ENCODE measurements at places on chromosomes 1 and 21.

DNA sequence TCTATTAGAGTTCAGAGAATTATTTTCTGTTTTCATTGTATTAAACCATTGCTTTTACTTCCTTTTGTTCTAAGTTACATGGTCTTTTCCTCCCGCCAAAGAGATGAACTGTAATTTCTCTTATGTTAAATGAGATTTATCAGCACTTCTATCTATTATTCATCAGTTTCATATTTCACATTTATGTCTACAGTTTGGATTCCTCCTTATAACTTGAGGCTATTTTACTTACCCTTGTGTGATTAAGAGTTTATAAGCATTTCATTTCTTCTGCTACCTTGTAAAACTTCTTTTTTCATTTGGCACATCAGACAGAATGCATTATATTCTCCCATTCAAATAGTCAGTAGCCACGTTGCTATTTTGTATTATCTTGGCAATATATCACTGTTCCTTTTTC lies 248.2 kb downstream of the PLA2G4A start:
- DNase-seq = no peak

- no peak for DNase-seq
These were observed 423.6 kb downstream of the HLX start for GRCh38 chr1:221302810-221303209.

DNA sequence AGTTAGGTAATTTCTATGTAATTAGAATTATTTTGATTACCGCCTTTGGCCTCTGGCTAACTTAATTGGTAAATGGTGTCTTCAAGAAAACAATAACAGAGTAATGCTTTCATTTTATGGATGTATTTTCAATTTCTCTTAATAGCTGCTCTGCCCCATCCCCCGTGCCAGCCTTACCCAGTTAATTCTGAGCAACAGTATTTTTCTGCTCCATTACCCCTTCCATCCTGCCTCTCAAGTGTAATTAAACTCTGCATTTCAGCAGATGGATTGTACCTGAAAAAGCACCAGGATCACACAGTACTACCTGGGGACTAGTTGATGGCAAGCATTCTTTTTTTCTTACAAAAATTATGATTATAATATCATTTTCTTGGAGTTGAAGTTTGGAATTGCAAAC lies 104.2 kb downstream of the KIAA0319L start:
- DNase-seq = no peak

DNA sequence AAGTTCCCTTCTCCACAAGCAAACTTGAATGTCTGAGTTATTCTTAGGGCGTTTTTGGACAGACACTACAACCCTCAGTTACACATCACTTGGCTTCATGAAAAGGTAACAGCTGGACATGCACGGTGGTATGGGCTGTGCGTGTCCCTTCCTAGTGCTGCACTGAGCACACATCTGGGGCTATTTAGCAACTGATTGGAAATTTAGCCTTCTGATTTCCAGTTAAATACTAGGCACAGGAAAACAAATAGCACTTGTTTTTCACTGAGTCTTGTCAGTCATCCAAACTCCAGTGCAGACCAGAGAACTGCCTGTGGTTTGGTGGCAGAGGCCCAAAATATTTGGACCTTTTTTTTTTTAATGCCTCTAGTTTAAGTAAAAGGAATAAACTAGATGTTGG lies 134.7 kb downstream of the TGFBR3 start:
- DNase-seq = no peak

GRCh38 chr1:66623812-66624211 lies 89.9 kb downstream of the SGIP1 start:
- DNase-seq = peak; percentile 54

DNA sequence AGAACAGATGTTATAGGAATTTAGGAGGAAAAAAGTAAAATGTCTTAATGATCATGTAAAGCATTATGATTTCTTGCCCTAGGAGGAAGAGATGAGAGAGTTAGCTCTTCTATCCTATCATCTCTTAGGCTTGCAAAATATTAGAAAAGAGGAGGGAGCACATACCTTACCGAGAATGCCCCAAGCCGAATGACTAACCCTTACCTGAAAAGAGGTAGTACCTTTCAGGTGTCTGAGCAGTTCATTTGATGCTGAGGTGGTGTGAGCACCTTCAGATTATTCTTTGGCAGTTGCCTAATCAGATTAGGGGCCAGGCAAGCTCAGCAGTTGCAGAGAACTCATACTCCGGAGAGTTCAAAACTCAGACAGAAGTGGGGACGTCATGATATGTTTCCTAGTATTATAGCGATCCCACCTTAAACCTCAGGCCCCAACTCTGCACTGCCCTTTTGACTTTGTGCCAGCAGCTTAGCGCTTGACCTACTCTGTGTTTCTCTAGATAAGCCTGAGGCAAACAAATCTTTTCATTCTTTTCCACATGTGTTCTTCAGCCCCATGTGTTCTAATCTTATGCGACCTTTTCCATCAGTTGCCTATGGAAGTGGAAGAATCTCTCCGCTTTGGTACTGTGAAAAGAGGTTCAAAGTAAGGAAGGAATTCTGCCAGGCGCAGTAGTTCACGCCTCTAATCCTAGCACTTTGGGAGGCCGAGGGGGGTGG lies 52.5 kb downstream of the ATP2B4 start:
- no peak for DNase-seq

GRCh38 chr1:229907884-229908638 lies 159.0 kb upstream of the GALNT2 start:
- no peak for DNase-seq

DNA sequence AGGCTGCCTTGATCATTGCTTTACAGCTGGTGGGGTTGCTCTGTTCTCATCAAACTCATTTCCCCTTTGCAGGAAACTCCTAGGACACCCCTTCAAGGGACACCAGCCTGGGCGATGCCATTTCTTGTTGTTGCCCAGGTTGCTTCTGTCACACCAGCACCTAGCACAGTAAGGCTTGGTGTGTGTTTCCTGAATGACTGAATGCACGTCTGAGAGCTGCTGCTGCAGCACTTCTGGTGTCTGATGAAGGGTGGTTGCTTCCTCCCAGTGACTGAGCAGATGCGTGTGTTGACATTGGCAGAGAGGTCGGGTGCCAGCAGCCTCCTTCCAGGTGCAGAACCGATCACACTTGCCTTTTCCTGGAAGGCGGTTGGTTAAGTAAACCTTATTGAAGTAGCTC lies 477.4 kb downstream of the CAMTA1 start:
- DNase-seq = no peak

- DNase-seq = peak; percentile 55
These were observed 977 bp downstream of the LCA5L start for GRCh38 chr21:39444421-39445180.

GRCh38 chr1:45892068-45892785 lies 88.8 kb downstream of the MAST2 start:
- peak; percentile 89 for DNase-seq

DNA sequence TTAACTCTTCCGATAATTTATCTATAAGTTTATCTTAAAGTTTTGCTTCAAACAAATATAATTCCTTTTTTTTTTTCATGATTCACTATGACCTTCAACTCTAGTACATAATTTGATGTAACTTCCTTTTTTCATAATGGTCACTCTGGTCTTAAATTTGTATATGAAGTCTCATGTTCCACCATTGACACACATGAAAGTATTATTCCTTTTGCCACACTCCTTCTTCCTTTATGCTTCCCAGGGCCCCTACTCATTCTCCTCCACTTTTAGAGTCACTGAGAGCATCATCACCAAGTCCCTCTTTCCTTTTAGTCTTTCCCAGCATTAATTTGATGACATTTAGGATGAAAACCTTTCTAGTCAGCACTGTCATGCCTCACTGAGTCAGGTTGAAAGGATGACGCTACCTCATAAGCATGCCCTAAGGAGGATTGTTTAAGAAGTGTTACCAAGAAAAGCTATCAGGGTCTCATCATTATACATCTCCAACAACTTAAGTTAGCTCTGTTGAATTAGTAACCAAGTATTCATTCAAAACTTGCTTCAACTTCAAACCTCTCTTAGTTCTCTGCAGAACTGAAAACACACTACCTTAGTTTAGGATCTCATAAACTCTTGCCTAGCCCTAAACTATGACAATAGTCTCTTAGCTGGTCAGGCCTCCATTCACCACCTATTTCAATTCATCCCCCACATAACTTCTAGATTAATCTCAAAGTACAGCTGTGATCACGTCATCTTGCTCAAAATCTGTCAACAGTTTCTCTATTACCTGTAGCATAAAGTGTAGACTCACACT lies 14.5 kb downstream of the AUNIP start:
- no peak for DNase-seq

DNA sequence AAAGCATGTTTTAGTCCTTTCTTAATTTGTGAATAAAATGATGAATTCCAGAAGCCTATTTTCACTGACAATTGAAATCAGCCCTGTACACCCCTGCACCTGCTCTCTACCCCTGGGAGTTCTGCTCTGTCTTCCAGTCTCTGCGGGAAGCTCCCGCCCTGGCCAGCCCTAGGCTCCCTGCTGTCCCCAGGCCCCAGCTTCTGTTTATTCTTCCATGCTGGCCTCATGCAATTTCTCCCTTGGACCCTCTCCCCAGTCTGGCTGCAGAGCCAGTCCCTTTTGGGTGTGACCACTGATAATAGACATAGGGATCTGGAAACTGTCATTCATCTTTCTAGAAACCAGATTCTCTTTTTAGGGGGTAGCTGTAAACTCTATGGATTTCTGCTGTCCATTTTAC lies 258.6 kb downstream of the GRIK3 start:
- no peak for DNase-seq

DNA sequence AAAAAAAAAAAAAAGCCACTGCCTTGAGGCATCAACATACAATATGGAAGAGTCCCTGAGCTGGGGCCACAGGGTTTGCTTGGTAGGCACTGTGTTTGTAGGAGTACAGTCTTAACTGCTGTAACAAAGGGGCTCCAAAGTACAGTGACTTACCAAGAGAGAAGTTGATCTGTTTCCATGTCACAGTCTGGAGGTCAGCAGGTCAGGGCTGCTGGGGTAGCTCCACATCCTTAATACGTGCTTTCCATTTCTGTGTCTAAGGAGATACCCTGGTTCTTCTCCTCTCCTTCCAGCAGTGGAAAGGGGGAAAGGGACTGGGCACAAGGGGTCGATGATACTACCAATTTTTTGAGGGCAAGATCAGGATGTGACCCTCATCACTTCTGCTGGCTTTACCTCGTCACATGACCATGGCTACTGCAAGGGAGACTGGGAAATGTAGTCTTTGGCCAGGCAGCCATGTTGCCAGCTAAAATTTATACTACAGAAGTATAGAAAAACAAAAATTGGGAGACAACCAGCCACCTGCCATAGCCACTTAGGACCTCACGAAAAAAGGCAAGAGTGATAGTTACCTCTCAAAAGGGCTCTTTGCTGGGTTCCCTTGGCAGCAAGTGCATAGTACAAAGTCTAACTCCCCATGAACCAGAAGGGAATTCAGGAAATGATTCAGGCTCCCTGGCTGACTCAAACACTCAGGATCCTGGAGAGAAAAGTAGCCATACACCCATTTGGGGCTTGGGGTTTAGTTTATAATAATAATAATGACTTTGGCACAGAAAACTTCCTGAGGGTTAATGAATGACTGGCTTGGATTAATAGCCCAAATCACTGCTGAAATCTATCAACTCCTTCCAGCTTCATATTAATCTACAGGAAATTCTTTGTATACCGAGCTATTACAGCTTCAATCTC lies 52.7 kb upstream of the ATP5PO start:
- peak; percentile 76 for DNase-seq

GRCh38 chr21:25904044-25904695 lies 169.4 kb downstream of the GABPA start:
- DNase-seq = no peak

GRCh38 chr1:212237651-212238050 lies 47.6 kb upstream of the PPP2R5A start:
- DNase-seq = no peak

GRCh38 chr1:178629252-178630154 lies 95.5 kb upstream of the RALGPS2 start:
- peak; percentile 87 for DNase-seq

DNA sequence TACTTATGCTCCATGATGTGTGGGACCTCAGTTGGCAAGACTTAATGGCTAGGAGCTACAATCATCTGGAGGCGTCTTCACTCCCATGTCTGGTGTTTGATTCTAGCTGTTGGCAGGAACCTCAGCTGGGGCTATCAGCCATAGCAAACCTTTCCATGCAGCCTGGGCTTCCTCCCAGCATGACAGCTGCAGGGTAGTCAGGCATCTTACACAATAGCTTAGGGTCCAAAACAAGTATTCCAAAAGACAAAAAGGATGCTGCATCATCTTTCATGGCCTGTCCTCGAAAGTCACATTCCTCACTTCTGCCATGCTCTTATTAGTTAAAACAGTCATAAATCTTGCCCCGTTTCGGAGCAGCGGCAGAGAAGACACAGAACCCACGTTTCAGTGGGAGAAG lies 90.9 kb downstream of the LRRC8C start:
- DNase-seq = peak; percentile 22

- DNase-seq = peak; percentile 60
These were observed 9.7 kb downstream of the MACF1 start for GRCh38 chr1:39214021-39214713.

GRCh38 chr1:232806186-232806510 lies 932 bp downstream of the MAP10 start:
- DNase-seq = no peak

DNA sequence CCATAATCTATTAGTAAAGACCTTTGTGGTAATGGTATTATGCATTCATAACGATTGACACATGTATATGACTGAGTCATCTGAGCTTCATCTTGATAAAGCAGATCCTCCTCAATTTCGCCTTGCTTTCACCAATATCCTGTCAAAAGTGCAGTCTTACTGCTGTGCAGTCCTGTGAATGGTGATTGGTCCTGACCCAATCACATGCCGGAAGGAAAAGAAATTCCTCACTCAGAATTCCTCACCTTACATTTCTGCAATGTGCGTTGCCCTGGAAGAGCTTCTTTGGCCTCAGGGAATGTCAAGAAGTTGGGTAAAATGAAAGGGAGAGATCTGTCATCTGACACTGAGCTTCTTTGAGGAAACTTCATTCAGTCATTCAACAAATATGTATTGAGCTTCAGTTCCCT lies 121.0 kb upstream of the TSPAN2 start:
- DNase-seq = peak; percentile 91

- no peak for DNase-seq
These were observed 442 bp upstream of the CSMD2 start for GRCh38 chr1:34165422-34165921.

GRCh38 chr1:82090104-82090503 lies 289.4 kb downstream of the ADGRL2 start:
- DNase-seq = no peak

DNA sequence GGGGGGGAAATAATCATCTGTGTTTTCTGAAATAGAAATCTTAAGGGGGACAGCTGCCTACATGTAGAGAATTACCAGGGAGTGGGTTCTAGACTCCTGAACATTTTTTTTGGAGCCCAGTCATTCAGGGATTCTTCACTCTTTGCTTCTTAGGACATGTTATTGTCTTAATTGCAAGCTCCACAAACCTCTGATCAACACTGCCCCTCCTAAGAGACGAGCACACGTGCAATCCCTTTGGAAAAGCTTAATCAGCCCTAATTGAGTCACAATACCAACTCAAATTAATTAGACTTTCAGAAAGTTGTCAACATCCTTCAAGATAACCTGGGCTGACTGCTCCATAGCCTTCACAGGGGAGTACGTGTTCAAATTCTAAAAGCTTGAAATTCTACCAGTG lies 21.4 kb downstream of the RGS8 start:
- no peak for DNase-seq

Data from NCI-H226 (cell line).